ENCODE measurements at places on chromosomes 13 and 19.

DNA sequence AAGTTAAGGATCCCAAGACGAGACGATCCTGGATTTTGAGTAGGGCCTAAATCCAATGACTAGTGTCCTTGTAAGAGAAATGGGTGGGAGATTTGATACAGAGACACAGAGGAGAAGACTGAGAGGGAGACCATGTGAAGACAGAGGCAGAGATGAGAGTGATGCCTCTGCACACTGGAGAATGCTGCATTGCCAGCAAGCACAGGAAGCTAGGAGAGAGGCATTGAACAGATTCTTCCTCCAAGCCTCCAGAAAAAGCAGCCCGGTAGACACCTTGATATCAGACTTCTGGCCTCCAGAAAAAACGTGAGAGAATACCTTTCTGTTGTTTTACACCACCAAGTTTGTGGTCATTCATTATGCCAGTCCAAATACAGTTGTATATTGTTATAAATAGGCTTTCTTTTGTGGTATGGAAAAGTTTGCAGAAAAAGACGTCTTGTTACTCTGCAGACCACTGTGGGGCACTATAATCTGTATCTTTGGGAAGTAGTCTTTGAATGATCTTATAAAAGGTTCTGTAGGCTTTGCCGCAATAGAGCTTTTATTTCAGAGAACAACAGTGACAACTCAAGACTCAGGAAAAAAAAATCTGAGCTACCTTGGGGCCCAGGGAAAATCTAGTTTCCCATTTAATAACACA, 17.9 kb upstream of the RFC3 start:
- DNase-seq = peak; percentile 26

GRCh38 chr13:94822356-94822755, 110.0 kb upstream of the SOX21 start:
- DNase-seq = no peak

GRCh38 chr13:96299235-96299634, 209.3 kb downstream of the HS6ST3 start:
- DNase-seq = peak; percentile 30

- DNase-seq = no peak
These were observed 157.9 kb downstream of the RNF17 start for GRCh38 chr13:24921881-24922280.

GRCh38 chr13:62162860-62163259, 747.2 kb upstream of the PCDH20 start:
- no peak for DNase-seq

GRCh38 chr19:38674388-38675171, 27.1 kb downstream of the ACTN4 start:
- DNase-seq = peak; percentile 82

GRCh38 chr19:31121501-31121900, 227.7 kb downstream of the TSHZ3 start:
- no peak for DNase-seq

DNA sequence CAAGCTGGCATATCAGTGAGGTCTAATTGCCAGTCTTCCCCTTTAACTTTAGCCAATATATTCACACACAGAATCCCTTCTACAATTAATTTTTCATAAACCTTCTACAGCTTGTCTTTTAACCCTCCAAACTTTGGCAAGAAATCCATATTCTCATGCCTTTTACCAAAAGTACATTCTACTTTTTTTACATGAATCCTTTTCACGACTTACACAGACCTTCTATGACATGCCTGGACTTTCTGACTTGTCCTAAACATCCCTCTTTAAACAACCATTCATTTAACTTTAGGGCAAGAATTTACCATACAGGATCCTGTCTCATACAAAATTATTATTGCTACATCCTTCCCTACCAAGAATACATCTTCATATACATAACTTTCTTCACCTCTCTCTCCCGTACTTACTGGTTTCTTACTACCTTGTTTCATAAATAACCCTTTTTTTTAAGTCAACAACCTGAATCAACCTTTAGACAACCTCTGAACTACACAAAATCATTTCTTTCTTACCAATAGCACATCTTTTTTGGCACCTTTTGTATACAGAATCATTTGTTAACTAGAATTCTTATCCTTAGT, 23.5 kb downstream of the ZNF544 start:
- peak; percentile 75 for DNase-seq

DNA sequence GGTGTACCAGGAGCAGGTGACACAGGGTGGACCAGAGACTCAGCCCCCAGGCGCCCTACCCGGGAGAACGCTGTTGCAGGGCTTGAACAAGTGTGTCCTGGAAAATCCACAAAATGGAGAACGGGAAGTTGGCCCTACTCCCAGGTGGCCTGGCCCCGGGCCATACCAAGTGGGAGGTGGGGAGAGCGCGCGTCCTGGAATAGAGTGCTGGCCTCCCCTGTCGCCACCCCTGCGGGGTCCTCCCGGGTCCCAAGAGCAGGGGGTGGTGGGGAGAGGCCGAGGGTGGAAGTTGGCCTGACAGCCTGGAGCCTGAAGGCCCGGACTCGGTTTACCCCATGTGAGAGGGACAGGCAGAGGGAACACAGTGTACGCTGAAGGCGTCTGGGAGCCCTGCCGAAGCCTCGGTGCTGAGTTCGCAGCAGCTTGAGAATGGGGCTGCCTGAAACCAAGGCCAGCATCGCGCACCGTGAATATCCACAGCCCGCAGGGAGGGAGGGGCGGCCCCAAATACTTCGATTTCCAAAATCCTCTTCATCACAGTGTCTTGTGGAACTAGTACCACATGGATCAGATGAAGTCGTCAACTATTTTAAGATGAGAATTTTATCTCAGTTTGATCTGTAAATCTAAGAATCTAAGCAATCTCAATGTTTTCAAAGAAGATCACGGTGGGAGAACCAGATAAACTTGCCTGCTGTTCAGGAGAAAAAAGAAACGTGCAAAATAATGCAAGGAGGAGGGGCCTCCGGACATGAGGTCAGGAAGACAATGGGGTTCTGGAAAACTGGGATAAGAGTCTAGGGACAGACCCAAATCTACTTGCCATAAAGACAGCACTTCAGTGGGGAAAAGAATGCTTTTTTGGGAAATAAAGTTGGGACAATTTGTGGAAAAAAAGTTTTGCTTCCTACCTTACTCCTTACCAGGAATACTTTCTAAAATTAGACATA, 10.4 kb upstream of the KLF16 start:
- no peak for DNase-seq

DNA sequence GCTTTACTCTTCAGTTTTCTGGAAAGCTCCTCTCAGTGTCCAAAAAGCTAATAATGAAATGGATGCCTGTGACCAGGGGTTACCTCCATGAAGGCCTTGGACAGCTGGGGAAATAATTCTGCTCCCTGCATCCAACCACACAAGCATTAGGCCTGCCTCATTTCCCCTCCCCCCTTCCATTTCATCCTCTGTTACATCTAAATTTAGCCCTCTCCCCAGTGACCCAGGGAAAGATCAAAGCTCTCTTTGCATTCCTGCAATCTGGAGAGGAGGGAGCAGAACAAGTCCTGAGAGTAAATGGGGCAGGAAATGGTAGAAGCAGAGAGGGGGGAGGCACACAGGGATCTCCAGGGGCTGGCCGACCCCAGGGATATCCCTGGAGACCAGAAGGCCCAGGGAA, 452.7 kb downstream of the TSHZ3 start:
- peak; percentile 94 for DNase-seq

GRCh38 chr13:33934343-33934742, 116.4 kb downstream of the RFC3 start:
- DNase-seq = no peak

DNA sequence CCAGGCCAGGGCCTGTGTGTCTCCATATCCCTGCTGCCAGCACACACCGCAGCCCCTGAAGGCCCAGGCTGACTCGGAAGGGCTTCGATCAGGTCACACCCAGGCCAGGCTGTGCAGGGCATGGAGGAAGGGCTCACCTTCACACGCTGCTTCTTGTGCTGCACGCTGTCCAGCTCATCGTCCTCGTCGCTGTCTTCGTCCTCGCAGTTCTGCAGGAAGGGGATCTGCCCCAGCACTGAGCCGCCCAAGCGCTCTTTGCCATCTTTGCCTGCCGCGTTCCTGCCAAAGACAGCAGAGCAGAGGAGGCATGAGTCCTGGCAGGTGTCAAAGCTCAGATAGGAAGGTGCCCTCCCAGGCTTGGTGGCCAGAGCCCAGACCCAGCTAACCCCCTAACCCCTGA, 13.7 kb upstream of the PRKD2 start:
- no peak for DNase-seq

- DNase-seq = no peak
These were observed 8.8 kb downstream of the SYDE1 start for GRCh38 chr19:15115762-15116615.

DNA sequence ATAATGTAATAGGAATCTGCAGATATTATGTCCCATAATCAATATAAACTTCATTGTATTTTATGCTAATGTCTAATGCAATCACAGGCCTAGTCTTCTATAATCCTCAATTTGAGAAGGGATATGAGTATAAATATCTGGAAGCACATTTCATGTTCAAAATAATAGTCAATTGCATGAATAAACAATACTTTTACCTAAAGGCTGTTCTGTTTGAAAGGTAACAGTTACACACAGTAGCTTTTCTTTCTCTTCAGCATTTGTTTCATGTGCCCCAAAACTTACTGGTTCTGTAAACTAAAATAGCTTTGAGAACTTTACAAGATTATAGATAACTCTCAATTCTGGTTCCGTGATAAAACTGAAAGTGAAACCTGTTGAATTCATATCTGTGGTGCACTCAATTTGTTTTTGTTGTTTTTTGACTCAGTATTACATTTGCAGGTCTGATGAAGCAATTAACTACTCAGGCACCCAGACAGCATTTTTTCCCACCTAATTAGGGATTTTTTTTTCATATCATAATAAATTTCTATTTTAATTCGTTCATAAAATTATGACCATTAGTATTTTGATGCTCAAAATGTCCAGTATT, 1193.8 kb downstream of the SLITRK1 start:
- no peak for DNase-seq

GRCh38 chr13:84096216-84096615, 213.9 kb upstream of the SLITRK1 start:
- DNase-seq = no peak

DNA sequence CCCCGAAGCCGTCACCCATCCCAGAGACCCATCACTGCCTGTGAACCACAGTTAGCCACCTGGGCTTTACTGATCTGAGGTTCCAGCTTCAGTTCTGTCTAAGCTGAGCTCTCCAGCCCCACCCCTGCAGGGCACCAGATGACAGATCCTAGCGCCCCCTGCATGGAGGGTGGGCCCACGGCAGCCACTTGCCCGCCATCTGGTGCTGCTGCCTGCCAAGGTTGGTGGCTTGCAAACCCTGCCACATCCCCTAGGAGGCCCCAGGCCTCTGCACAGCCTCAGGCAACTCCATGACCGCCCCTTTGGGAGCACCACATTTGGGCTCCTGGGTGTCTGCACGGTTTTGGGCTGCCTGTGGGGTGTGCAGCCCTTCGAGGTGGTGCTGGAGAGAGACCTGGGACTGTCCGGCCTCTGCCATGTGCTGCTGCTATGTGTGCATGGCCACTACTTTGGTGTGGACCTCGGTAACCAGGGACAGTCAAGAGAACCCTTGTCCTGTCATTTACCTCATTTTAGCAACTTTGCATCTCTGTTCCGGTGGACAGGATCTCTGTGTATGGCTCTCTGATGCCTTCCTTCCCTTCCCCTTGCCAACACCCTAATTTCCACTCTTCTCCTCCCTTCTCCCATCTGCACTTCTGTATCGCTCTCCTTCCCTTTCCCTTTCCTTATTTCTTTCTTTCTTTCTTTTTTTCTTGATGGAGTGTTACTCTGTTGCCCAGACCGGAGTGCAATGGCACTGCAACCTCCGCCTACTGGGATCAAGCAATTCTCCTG, 17.4 kb upstream of the SDHAF1 start:
- DNase-seq = peak; percentile 87

GRCh38 chr19:46806656-46807055, 18.3 kb upstream of the SLC1A5 start:
- no peak for DNase-seq

GRCh38 chr19:4732680-4733114, 9.1 kb upstream of the DPP9 start:
- peak; percentile 86 for DNase-seq

DNA sequence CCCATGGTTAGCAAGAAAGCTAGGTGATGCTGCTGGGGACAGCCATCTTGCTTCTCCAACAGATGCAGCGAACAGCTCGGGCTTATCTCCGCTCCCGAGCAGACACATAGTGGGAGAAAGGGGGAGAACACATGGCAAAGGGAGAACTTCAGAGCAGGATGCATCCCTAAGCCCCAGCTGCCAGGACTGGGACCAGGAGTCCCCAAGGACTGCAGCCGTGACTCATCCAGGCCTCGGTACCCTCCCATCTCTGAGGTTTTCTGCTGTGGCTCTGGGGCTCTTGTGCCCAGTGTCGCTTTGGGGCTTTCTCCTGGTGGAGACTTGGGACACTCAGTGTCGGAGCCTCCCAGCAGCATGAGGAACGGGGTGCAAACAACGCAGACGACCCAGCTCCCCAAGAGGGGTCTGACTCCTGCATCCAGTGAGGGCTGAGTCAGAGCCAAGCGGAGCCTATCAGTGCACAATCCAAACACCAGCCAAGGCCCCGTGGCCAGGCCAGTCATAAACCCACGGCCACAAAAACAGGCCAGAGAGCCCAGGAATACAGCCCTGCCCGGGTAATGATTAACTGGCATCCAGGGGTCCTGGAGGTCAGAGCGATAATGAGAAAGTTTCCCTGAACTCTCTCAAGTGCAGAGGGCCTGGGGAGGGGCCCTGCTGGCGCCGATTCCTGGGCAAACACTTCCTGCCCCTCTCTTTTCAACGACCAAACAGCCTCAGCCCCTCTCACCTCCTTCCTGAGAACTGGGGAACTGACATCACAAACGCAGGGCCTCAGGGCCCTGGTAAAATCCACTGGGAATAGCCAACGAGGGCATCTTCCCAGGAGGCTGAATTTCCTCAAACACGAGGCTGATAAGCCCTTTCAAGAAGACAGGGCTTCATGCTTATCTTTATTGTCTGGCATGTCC, 202.9 kb downstream of the USP12 start:
- peak; percentile 38 for DNase-seq

DNA sequence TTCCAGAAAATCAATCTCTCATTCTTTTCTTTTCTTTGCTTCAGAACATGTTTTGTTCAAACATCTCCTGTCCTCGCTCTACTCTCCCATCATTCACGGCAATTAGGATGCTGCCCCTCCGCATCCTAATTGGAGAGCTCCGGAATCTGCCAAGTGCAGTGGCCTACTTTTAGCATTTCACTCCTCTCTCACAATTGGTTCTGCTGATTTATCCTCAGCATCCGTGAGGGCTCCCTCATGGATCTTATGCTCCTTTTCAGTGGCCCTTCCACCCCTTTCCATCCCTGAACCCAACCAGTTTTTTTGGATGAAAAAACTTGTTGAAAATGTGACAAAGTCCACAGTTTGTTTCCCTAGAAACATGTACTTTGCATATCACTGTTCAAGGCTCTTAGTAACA, 22.4 kb downstream of the AMER2 start:
- DNase-seq = no peak

GRCh38 chr19:17086120-17086519, 10.5 kb downstream of the MYO9B start:
- DNase-seq = no peak

- no peak for DNase-seq
These were observed 92.5 kb downstream of the ZIC5 start for GRCh38 chr13:99878921-99879610.
